ENCODE measurements at places on chromosomes 11 and 22.

DNA sequence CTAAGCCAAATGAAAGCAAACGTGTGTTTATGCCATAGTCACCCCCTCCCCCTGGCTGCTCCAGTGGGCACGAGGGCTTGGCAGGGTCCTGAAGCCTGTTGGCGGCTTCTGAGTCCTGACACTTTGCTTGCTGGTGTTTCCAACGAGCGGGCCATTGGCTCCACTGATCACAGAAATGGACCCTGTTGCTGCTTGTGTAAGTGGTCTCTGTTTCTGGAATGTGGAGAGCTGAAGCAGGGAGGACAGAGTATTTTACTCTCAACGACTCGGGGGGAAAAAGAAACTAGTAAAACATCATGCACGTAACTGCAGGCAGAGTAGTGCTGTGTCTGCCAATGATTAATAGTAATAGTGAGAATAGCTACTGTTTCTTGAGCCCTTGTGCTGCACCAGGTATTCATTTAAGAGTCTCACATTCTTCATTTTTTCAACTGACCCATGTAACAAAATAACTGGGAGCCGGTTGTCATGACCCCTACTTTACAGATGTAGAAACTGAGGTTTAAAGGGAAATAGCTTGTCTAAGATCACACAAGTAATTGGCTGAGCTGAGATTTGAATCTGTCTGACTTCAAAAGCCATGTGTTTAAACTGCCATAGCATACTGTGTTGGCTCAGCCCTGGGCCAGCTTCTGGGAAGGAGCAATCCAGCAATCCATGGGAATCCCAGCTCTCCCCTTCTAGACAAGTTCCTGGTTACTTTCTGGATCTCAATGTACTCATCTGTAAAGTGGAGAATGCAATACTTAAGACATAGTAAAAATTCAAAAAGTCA is 526.7 kb downstream of the INSC start:
- DNase-seq: no peak

- no peak for DNase-seq
Measured at GRCh38 chr11:6418557-6419008, 311 bp downstream of the APBB1 start.

DNA sequence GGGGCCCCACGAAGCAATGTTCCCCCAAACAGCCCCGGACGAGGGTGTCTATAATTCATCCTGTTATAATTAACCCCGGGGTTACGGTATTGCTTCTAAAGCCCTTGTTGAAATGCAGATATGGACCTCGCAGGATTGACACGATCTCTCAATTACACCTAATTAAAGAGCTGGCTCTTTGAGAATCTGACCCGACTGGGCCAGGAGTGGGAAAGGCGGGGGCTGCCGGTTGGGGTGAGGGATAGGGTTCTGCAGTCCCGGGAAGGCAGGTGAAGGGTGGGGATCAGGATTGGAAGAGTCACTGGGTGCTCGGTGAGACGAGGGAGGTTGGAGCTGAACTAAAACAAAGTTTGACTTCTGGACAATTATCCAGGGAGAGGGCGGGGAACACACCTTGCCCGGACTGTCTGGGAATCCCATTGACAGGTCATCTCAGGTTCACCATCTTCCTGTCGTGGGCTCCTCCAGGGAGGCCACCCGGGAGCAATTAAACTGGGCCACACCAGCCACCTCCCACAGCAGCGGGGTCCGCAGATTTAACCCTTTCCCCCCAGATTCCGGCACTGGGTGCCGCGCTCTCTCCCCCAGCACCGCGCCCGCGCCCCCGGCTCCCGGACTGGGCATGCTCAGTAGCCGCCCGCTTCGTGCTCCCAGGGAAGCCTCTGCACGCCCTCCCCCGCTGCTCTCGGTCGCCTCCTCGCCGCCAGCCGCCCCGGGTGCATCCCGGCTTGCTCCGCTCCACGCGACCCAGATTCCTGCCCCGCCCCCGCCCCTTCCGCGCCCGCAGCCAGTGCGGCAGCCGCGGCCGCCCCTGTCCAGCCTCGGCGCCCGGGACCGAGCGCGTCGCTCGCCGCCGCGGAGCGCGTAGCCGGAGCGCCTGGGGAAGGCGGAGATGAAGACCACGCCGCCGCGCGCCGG is at the start of gene ELMOD1:
Gene ELMOD1, plus strand, starts transcription at position 688 of the 918 bp plus-strand sequence. CDS start 27,043 bp downstream, outside the sequence.
- DNase-seq: peak; percentile 85

- DNase-seq: no peak
Measured at GRCh38 chr22:30637701-30638114, 2.1 kb downstream of the SLC35E4 start.

Data from WERI-Rb-1 (cell line).